ENCODE measurements at places on chromosomes 12 and 14. TPM values are rescaled to one million over a fixed set of nuclear protein-coding genes. Genes with fewer than 3 reads are reported as not detected.

GRCh38 chr14:63962906-63963305, 110.1 kb downstream of the SYNE2 start:
- H3K36me3 ChIP-seq: peaks cover 60% of the 10 kb centered on the region
- no peak for DNase-seq
- H3K4me1 ChIP-seq: no peaks in the 10 kb centered on the region
- no peaks in the 10 kb centered on the region for H3K27me3 ChIP-seq
- no peak overlapping the region for H3K4me3 ChIP-seq
- H3K27ac ChIP-seq: no peak overlapping the region

DNA sequence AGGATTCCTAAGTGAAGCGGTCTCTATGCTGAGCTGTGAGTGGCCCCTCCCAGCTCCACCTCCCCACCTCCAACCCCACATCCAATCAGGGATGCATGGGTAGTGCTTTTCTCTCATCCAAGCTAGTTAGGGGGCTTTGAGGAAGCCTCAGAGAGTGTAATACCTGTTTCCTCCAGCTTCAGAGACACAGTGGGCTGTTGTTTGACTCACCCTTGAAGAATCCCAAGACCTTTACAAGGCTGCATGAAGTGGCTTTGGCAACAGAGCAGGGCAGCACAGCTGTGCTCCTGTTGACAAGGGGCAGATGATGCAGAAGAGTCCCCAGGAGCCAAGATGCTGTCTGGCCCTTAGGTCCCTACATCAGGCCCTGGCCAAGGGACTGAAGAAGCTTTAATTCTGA, 27.1 kb upstream of the CLMN start:
- H3K27ac ChIP-seq: no peak overlapping the region
- peaks cover 7% of the 10 kb centered on the region for H3K27me3 ChIP-seq
- no peaks in the 10 kb centered on the region for H3K36me3 ChIP-seq
- H3K4me3 ChIP-seq: no peak overlapping the region
- H3K4me1 ChIP-seq: no peaks in the 10 kb centered on the region

DNA sequence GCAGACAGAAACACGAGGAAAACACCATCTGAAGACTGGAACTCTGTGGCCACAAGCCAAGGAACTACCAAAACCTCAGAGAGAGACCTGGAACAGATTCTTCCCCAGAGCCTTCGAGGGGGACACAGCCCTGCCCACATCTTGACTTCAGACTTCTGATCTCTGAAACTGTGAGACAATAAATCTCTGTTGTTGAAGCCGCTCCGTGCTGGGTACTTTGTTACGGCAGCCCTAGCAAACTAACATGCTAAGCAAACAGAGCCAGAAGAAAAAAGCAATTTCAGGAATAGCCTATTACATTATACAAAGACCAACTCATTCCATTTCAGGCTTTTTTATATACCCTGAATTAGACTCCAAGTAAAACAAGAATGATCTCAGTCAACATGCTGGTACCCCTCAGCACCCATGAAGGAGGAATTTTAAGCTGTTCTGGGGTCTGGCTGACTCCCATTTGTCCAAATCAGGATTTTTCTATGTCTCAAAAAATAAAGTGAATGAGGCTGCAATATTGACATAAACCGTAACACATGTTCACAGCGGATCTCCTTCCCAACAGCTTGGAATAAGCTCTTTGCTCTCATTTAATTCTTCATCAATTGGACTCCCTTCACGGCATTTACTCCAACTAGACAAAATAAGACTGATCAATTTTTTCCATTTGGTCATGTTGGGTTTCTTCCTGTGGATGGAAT, 190.1 kb downstream of the FOXN3 start:
- peaks cover 47% of the 10 kb centered on the region for H3K4me1 ChIP-seq
- peak overlapping the region; percentile 27 for H3K27ac ChIP-seq
- no peak overlapping the region for H3K4me3 ChIP-seq
- no peaks in the 10 kb centered on the region for H3K27me3 ChIP-seq
- DNase-seq: no peak

The HCAR2 gene
- 0.01 TPM for polyA plus RNA-seq

DNA sequence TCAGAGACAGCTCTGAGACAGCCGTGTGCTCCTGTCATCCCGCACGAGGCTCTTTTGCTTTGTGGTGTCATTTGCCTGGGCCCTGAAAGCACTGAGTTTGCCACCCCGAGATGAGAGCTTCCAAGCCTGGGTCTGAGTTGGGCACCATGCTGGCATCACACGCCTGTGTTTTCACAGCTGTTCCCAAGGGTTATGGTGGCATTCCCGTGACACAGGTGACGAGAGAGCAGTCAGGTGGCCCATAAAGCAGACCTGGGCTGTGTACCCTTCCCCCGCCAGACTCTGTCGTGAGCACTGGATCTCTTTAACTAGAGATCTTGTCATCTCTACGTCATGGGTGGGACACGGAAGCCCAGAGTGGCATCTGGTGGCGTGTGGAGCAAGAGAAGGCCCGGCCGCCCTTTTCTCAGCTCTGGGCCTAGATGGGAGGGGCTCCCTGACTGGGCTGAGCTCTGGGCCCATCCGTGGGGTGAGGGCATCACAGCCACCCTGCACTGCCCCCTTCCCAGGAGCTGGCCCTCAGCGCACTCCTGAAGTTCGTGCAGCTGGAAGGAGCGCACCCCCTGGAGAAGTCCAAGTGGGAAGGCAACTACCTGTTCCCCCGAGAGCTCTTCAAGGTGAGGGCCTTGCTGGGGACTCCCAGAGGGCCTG, 2.6 kb downstream of the NOC4L start:
- H3K27me3 ChIP-seq: no peaks in the 10 kb centered on the region
- peaks cover 2% of the 10 kb centered on the region for H3K36me3 ChIP-seq
- peaks cover 17% of the 10 kb centered on the region for H3K4me1 ChIP-seq
- DNase-seq: no peak

GRCh38 chr12:28258998-28259397, 68.7 kb downstream of the CCDC91 start:
- no peak overlapping the region for H3K27ac ChIP-seq
- H3K4me3 ChIP-seq: no peak overlapping the region
- no peaks in the 10 kb centered on the region for H3K4me1 ChIP-seq
- no peaks in the 10 kb centered on the region for H3K36me3 ChIP-seq

DNA sequence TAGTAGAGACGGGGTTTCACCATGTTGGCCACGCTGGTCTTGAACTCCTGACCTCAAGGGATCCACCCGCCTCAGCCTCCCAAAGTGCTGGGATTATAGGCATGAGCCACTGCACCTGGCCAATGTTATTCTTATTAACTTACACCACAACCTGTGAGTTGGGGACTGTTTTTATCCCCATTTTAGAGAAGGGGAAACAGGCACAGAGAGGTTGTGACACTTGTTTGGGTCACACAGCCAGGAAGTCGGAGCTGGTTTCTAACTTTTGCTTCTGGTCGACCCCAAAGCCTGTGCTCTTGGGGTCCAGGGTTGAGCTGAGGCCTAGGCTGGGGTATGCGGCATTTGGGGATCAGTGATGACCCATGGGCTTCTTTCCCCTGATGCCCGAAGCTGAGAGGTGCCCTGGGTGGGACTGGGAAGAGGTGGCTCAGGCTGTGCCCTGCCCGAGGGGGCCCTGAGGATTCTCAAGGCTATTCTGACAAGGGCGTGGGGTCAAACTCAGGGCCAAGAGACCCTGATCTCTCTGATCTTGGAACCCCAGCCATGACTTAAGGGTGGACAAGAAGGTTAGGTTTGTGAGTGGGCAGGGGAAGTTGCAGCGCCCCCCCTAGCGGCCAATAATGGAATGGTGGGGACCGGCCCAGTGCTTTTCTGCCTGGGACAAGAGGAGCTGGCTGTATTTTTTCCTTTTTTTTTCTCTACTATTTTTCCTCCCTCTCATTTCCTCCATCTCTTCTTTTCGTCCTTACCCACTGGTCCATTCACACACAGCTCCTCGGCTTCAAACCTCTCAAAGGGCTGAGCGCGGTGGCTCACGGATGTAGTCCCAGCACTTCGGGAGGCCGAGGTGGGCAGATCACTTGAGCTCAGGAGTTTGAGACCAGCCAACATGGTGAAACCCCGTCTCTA, 3.0 kb downstream of the SDSL start:
- H3K4me3 ChIP-seq: no peak overlapping the region
- peak; percentile 45 for DNase-seq
- no peaks in the 10 kb centered on the region for H3K4me1 ChIP-seq
- no peaks in the 10 kb centered on the region for H3K27me3 ChIP-seq
- H3K27ac ChIP-seq: no peak overlapping the region
- no peaks in the 10 kb centered on the region for H3K36me3 ChIP-seq

The VIPAS39 gene
- 9.8 TPM for polyA plus RNA-seq

The FAM216A gene
- polyA plus RNA-seq: 1.7 TPM

GRCh38 chr12:45703942-45704341, 25.6 kb upstream of the ARID2 start:
- H3K36me3 ChIP-seq: no peaks in the 10 kb centered on the region
- no peaks in the 10 kb centered on the region for H3K27me3 ChIP-seq
- no peak overlapping the region for H3K4me3 ChIP-seq
- peaks cover 19% of the 10 kb centered on the region for H3K4me1 ChIP-seq

The BCL7A gene
- polyA plus RNA-seq: 8.1 TPM

The ZC3H14 gene
- polyA plus RNA-seq: 28.5 TPM

The CLEC4D gene
- not detected for polyA plus RNA-seq

The KLHDC1 gene
- polyA plus RNA-seq: 2.9 TPM

DNA sequence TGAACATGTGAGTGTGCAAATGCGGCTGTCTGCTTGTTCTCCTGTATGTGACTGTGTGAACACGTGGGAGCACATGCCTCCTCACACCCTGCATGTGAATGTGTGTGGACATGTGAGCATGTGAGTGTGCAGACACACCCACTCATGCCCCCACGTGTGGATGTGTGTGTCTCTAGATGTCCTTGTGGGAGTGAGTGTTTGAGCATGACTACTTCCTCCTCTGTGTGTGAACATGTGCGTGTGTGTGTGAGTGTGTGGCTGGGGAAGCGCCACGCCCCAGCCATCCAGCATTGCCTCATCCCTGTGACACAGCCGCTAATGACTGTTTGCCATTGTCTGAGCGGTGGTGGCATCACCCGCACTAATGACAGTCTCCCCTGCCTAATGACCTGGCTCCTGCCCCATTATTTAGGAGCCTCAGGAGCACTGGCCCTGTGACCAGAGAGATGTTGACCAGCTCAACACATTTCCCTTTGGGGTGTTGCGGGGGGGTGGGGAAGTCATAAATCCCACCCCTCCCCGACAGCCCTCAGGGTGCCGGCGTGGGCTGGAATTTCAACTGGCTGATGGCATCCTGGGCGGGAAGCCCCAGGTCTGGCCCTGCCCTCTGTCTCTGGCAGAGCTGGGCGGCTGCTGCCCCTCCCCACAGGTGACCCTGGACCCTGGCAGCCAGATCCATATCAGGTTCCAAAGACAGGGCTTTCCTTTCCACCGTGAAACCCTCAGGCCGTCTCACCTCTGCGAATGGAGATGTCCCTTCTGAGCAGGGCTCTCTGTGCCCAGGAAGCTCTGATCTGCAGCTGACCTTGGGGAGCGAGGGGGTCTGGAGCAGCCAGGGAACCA, 11.5 kb upstream of the KRT80 start:
- peaks cover 5% of the 10 kb centered on the region for H3K4me1 ChIP-seq
- H3K36me3 ChIP-seq: no peaks in the 10 kb centered on the region
- H3K27ac ChIP-seq: no peak overlapping the region
- DNase-seq: no peak

The GNB3 gene
- polyA plus RNA-seq: 0.13 TPM

DNA sequence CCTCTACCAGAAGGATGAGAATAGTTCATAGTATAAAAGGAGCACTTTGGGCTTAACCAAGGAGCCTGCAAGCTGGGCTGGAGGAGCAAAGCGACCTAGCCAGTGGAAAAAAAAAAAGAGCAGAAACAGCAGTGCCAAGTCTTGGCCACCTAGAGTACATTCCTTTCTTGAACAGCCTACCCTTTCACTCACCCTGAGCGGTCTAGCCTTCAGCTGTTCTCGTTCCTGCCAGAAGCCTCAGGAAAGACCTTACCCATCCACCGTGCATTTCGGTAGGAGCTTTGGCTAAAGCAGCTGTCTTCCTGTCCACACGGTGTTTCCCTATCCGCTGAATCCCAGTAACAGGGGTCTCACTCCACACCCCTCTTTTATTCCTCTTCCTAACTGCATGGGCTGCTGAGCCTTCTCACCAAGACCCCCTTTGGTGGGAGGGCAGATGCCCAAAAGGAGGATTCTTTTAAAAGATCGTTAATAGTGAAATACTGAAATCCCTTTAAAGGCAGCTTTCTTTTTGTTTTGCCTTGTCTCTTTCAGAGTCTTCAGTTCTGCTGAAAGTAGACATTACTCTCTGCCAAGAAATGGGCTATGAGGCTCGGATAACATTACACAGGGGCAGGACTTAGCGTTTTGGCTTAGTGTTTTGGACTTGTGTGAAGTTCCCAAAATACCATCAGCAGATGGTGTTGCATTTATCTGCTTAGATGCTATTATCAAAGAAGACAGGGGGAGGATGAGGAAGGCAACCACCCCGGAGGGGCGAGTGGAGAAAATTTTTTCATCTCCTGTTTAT, 88.5 kb upstream of the METAP2 start:
- DNase-seq: peak; percentile 67
- H3K27me3 ChIP-seq: no peaks in the 10 kb centered on the region
- peak overlapping the region; percentile 85 for H3K27ac ChIP-seq

- H3K36me3 ChIP-seq: no peaks in the 10 kb centered on the region
- H3K27ac ChIP-seq: no peak overlapping the region
- H3K27me3 ChIP-seq: no peaks in the 10 kb centered on the region
- DNase-seq: peak; percentile 48
- H3K4me3 ChIP-seq: peak overlapping the region; percentile 61
Observed at GRCh38 chr12:120584343-120585149, 3.3 kb upstream of the POP5 start.

The FAR2 gene
- 0.98 TPM for polyA plus RNA-seq

The DIO2 gene
- 1.3 TPM for polyA plus RNA-seq

The FAM186B gene
- polyA plus RNA-seq: 0.04 TPM

The CSRP2 gene
- 16.3 TPM for polyA plus RNA-seq

DNA sequence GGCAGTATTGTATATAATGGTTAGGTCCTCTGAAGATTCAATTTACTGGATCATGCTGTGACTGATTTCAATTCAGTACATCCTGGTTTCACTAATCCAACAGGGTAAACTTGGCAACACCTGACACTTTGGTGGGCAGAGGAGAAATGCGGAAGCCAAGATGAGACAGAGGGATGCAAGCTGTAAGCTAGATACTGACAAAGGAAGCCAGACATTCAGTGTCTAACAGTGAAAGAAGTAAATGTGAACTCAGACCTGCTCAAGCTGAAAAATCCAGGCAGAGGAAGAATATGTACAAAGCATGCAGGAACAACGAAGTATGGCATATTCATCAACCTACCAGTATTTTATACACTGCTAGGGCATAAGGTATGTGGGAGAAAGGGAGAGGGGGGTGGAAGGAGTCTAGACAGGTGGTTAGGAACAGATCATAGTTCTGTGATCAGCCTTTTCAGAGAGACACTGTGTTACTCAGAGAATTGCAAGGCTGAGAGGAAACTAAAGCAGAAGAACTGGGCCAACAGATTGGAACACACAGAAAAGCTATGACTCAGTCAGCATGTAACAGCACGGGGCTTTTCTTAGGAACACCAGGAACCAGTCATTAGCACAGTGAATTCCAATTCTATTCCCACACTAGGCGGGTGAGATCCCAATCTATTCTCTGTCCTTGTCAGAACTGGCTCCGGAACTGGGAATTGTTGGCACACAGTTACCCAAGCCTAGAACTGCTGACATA, 40.3 kb downstream of the NELL2 start:
- no peaks in the 10 kb centered on the region for H3K36me3 ChIP-seq
- H3K4me1 ChIP-seq: no peaks in the 10 kb centered on the region
- DNase-seq: no peak
- no peak overlapping the region for H3K27ac ChIP-seq

- peaks cover 7% of the 10 kb centered on the region for H3K4me1 ChIP-seq
- no peak overlapping the region for H3K4me3 ChIP-seq
- no peaks in the 10 kb centered on the region for H3K27me3 ChIP-seq
- H3K36me3 ChIP-seq: no peaks in the 10 kb centered on the region
Observed at GRCh38 chr12:93109551-93110203, 180.6 kb upstream of the EEA1 start.
